ENCODE measurements at places on chromosomes 12 and 14. TPM values are rescaled to one million over a fixed set of nuclear protein-coding genes. Genes with fewer than 3 reads are reported as not detected.
A peak's percentile ranks its signal among the peaks of the same experiment; 100 is the strongest.

DNA sequence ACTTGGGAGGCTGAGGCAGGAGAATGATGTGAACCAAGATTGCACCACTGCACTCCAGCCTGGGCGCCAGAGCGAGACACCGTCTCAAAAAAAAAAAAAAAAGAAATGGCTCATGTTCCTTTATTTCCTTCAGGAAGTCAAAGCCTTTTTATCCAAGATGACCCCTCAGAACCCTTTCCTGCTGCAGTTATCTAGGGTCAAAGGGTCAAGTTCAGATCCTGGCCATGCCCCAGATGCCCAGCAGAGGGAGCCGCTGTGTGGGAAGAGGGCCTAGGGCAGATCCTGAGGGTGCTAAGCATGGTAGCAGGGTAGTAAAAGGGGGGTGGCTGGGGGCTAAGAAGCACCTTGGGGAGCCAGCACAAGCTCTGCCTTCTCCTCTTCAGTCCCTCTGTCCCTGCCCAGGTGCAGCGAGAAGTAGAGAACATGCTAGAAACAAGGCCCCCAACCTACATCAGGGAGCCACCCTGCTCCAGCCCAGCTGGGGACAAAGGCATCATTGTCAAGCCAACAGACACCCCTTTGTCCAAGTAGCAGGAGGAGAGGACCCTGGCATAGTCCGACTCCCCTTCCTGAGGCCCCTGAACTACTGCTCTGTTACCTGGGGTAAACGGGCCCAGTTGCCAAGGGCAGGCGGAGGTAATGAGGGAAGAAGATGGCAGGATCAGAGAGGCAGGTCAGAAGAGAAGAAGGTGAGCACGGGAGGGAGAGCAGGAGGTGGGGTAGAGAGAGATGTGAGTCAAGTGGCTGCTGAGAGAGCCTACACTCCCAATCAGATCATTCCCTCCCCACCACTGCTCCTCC lies 6.5 kb downstream of the NFE2 start:
- peak; percentile 40 for DNase-seq

- peak; percentile 76 for DNase-seq
Observed at GRCh38 chr12:94615260-94616181, 34.8 kb downstream of the TMCC3 start.

DNA sequence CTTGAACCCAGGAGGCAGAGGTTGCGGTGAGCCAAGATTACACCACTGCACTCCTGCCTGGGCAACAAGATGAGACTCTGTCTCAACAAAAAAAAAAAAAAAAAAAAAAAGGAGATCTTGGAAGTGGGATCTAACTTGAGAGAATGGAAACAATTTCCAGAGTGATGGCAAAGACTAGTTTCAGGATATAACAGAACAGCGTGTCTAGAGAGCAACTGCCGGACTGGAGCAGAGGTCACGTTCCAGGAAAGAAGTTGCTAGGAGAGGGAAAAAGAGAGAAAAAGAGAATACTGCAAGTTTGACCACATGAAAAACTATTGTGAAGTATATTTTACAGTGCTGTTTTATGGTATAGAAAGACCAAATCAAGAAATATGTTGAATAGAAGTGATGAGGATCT lies 118.0 kb downstream of the MON2 start:
- DNase-seq: no peak

- no peak for DNase-seq
Observed at GRCh38 chr14:99029145-99029915, 242.7 kb downstream of the BCL11B start.

GRCh38 chr12:47995981-47996401 lies 8.3 kb downstream of the COL2A1 start:
- DNase-seq: no peak

LIMA1 gene
- total RNA-seq: 21.9 TPM

RNASE3 gene
- total RNA-seq: not detected

NT5DC3 gene
- 2.0 TPM for total RNA-seq

PSME2 gene
- total RNA-seq: 62.7 TPM

DLGAP5 gene
- 0.38 TPM for total RNA-seq

IFI27L1 gene
- 23.1 TPM for total RNA-seq

ACSM4 gene
- not detected for total RNA-seq
